ENCODE measurements at places on chromosomes 2 and 18. TPM values are rescaled to one million over a fixed set of nuclear protein-coding genes. Genes with fewer than 3 reads are reported as not detected.

The CCDC102B gene
- total RNA-seq = 2.5 TPM

The YIPF4 gene
- total RNA-seq = 15.6 TPM

The SP5 gene
- not detected for total RNA-seq

The SP9 gene
- total RNA-seq = not detected

All from endothelial cell of coronary artery (primary cell).